Posterior cingulate gyrus (tissue), 11 donors: ENCODE measurements at places on chromosomes 12 and 14.

DNA sequence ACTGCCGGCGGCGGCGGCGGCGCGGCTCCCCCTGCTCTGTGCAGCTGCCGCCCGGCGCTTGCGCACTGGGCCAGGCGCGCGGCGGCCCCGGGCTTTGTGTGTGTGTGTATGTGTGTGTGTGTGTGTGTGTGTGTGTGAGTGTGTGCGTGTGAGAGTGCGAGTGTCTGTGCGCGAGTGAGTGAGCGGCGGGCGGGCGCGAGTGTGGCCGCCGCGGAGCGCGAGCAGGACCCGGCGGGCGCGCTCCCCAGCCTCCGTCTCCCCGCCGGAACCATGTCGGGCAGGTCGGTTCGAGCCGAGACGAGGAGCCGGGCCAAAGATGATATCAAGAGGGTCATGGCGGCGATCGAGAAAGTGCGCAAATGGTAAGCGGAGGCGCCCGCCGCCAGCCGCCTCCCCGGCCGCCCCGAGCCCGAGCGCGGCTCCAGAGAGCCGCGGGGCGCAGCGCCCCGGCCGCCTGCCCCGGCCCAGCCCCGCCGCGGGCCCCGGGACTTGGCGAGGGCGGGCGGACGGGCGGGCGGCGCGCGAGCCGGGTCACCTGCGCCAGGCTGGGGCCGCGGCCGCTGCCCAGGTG lies at the start of gene BCL7A:
Gene BCL7A (plus strand): TSS at position 63 of the 571 bp plus-strand sequence. CDS start 208 bp downstream, at position 271.
- peak; percentile 72 for DNase-seq

DNA sequence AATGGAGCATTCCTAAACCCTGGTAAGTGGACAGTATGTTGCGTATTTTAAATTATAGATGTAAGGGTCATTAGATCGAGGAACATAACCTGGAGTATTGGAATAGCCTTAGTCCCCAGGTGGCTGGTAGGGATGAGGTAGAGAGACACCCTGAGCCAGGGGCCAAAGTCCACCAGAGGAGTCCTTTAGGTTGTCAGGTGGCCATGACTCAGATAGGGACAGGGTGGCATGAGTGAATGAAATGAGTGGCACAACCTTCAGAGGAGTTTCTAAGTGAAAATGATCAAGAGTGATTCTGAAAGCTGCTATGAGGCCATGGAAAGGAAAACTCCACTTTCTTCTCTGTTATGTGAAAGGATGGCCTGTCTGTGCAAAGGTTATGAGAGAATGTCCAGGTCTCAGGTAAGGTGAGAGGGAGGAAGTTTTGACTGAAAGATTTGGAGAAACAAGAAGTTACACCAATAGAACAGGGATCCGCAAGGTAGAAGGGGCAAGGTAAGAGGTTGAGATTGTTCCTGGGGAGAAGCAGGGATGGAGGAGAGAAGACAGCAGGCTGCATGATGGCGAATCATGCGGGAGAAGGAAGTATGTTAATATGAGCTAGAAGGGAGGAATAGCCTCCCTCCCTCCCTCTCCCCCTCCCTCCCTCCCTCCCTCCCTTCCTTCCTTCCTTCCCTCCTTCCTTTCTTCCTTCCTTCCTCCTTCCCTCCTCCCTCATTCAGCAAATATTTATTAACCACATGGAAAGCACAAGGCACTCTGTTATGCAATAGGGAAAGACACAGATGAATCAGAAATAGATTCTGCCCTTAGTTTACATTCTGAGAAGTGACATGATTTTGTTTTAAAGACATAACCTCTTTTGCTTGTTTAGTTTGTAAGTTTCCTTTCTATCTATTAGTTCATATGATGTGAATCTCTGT lies 14.0 kb upstream of the RIPK3 start:
- no peak for DNase-seq

DNA sequence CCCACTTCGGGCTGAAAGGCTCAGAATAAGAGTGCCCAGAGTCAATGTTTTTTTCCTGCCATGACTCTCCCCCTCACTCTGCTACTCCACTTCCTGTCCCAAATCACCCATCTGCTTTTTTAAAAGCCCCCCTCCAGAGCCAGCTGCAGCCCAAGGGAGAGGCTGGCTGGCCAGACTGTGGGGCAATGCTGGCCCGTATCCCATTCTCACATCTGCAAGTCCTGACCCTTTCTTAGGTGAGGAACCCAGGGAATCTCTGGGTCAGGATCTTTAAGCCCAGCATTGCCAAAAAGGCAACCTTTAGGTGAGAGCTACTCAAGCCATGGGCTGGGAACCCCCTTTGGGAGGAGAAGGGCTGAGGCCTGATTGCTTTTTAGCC lies 1.7 kb upstream of the ITGA5 start:
- DNase-seq, result no peak

- no peak for DNase-seq
Measured at GRCh38 chr12:130965214-130965613, 11.5 kb downstream of the ADGRD1 start.

DNA sequence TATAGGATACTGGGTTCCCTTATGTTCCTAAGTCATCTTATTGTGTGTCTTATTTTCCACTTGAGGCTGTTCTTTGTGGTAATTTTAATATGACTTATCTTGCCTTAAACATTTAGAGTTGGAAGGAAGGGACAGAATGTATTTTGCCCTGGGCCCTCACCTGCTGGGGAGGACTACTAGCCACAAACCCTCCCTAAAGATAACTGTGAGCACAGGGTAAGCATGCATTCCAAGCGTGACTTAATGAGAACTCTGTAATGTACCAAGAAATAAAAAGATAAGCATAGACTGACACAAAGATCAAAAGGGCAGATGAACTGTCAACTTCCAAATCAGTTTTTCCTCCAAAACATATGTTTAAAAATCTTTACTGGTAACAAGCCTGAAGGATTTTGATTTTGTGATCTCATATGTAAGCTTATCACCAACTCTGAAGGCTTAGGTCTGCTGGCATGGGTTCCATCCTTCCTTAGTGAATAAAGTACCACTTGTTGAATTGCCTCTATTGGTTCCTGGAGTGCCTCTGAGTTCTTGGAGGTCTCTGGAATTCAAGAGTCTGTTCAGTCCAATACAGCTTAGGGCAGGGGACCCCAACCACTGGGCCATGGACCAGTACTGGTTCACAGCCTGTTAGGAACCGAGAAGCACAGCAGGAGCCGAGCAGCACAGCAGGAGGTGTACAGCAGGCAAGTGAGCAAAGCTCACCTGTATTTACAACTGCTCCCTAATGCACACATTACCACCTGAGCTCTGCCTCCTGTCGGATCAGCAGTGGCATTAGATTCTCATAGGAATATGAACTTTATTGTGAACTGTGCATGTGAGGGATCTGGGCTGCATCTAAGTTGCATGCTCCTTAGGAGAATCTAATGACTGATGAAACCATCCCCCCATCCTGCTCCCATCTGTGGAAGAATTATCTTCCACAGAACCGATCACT lies 29.8 kb upstream of the NFYB start:
- no peak for DNase-seq

- DNase-seq, result no peak
Measured at GRCh38 chr12:107514887-107515445, 170.6 kb upstream of the PWP1 start.

GRCh38 chr12:125568306-125568705 lies 503.1 kb downstream of the AACS start:
- DNase-seq, result no peak

- no peak for DNase-seq
Measured at GRCh38 chr14:93219103-93219726, 12.2 kb downstream of the UBR7 start.

DNA sequence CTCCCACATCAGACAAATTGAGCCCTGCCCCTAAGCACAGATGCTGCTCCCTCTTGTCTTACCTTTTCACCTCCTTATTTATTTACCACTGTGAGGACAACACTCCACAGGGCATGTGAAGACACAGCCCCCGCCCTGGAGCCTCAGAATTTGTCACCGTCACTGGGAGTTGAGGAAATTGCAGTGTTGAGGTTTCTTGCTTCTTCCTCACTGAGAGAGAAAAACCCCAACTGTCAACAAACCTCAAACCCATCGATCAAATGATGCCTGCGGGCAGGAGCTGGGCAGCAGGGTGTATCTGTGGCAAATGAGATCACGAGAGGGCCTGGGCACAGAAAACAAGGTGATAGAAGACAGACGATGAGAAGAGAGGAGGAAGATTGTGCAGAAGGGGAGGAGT lies 30.5 kb upstream of the PLEKHG3 start:
- no peak for DNase-seq

DNA sequence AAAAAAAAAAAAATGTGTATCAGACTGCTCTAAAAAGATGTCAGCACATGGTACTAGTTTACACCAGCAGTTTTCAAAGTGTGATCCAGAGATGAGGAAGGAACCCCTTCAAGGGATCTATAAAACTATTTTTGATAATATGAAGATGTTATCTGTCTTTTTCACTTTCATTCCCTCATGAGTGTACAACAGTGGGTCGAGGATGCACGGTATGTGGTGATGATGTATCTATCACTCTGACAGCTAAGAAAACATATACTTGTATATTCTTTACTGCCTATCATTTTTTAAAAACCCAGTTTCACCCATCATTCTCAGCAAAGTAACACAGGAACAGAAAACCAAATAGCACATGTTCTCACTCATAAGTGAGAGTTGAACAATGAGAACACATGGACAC lies 12.4 kb downstream of the DUSP16 start:
- DNase-seq, result no peak

DNA sequence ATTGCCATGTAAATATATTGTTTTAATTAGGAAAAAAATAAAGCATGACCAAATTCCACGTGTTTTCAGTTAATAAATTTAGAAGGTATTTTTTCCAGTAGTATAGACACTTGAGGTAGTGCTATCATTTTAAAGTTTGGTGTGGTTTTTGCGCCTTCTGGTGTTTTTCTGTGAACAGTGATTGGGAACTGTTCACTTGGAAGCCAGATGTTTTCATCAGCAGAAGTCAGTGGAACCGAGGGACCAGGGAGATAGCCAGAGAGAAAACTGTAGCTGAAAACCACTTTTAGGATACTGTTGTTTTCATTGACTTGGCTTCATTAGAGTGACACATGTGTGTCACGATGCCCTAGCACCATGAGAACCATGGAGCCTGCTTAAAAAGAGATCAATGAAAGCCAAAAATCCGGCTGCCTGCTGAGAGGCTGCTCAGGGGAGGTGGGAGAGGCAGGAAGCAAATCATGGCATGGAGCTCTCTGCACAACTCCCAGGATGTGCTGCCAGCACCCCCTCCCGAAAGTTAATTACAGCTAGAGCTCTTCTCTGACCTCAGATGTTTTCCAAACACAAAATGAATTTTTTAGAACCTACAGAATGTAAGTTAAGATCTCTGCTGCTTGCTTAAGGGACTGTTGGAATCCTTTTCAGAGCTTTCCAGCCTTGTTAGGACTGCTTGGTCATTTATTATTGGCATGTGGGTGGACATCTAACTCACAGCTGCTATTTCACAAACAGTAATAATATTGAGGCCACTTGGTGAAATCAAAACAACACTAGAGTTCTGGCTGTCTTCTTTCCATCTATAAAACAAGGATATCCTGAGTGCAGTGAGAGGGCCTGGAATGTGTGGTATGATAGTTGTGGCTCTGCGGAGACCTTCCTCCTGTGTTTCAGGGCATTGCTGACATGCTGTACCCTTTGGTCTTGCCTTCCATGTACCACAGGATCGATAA lies 192.3 kb downstream of the ANO4 start:
- DNase-seq, result no peak

- DNase-seq, result peak; percentile 52
Measured at GRCh38 chr14:85529803-85530574, at the start of gene FLRT2. Gene FLRT2, plus strand, starts transcription at chr14:85530144. Its CDS starts 91,371 bp downstream, at chr14:85621515.

GRCh38 chr12:119182701-119183493 lies 4.2 kb downstream of the HSPB8 start:
- no peak for DNase-seq

DNA sequence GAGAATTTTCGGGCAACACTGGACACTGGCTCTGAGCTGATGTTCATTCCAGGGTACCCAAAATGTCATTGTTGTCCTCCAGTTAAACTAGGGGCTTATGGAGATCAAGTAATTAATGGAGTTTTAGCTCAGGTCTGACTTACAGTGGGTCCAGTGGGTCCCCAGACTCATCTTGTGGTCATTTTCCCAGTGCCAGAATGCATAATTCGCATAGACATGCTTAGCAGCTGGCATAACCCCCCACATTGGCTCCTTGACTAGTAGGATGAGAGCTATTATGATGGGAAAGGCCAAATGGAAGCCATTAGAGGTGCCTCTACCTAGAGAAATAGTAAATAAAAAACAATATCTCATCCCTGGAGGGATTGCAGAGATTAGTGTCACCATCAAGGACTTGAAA lies 818.9 kb downstream of the TMTC2 start:
- DNase-seq, result no peak

DNA sequence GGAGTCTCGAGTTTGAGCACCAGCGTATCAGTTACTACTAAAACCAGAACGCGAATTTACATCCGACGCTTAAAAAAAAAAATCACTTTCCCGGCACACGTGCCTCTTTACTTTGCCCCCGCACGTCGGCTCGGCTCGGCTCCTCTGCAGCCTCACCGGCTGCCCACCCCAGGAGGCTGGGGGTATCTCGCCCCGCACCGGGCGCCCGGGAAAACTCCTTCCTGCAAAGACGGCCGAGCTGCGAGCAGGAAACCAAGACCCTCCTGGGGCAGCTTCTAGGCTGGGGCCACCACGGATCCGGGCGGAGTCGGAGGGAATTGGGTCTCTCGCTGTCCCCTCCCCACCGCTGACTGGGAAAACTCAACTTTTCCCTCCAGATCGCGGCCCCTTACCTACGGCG lies 610 bp downstream of the VSIG10 start:
- DNase-seq, result peak; percentile 78

- DNase-seq, result no peak
Measured at GRCh38 chr14:33952541-33952940, 1.7 kb upstream of the EGLN3 start.

GRCh38 chr12:43111608-43112007 lies 440.4 kb downstream of the ADAMTS20 start:
- no peak for DNase-seq

DNA sequence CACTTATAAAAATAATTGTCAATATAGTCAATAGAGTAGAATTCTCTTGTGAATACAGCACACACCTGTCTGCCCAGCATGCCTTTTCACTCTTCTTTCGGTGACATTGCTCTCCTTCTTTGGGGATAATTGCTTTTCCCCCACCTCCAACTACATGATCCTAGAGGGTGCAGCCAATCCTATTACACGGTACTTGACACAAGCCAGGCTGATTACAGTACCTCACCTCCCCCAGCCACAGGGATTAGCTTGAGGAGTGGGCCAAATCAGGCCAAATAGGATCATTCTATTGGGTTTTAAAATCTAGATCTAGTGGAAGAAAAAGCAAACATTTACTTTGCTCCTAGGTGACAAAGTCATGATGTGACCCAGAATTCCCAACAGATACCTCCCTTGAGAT lies 16.8 kb upstream of the NFYB start:
- DNase-seq, result no peak

GRCh38 chr14:21526672-21527317 lies 649 bp upstream of the SALL2 start:
- DNase-seq, result no peak

DNA sequence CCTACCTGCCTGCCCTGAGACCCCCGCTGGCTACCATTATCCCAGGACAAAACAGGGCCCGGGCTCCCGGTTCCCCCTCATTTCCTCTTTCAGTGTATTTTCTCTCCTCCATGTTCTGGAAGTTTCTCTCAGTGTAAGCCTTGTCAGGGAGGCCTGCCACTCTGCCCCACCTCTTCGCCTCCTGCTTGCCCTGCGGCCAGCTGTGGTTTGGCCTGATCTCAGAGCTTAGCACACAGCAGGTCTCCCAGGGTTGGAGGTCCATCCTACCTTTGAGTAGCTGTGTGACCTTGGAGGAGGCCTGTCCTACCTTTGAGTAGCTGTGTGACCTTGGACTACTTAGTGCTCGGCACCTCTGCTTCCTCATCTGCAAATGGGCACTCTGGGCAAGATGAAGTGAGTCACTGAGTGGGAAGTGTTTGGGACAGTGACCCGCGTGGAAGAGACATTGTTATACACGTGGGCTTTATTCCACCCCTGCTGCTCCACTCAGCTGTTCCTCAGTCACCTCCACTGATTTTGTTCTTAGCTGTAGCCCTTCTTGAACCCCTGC lies 212.7 kb downstream of the ZFP36L1 start:
- DNase-seq, result no peak
